ENCODE measurements at places on chromosomes 13 and 19. TPM values are rescaled to one million over a fixed set of nuclear protein-coding genes. Genes with fewer than 3 reads are reported as not detected.

The RNF113B gene
- not detected for total RNA-seq

The PPP2R1A gene
- 295 TPM for total RNA-seq

The CYP2S1 gene
- 16.9 TPM for total RNA-seq

The PRKCG gene
- total RNA-seq = not detected

The PRR22 gene
- 0.13 TPM for total RNA-seq

The POLD1 gene
- total RNA-seq = 25.5 TPM

The TJP3 gene
- 0.26 TPM for total RNA-seq

All from epithelial cell of alveolus of lung (primary cell).